Stomach (tissue), 19 donors: ENCODE measurements at places on chromosomes 4 and X. TPM values are rescaled to one million over a fixed set of nuclear protein-coding genes. Genes with fewer than 3 reads are reported as not detected.

The TMEM154 gene
- total RNA-seq: 1.4 TPM

The LIN54 gene
- 40.3 TPM for total RNA-seq

The PNMA6F gene
- not detected for total RNA-seq

The VSIG4 gene
- total RNA-seq: 40.8 TPM

The NDNF gene
- total RNA-seq: 8.1 TPM

The RTL9 gene
- not detected for total RNA-seq
